ENCODE measurements at places on chromosomes 16 and 17.

DNA sequence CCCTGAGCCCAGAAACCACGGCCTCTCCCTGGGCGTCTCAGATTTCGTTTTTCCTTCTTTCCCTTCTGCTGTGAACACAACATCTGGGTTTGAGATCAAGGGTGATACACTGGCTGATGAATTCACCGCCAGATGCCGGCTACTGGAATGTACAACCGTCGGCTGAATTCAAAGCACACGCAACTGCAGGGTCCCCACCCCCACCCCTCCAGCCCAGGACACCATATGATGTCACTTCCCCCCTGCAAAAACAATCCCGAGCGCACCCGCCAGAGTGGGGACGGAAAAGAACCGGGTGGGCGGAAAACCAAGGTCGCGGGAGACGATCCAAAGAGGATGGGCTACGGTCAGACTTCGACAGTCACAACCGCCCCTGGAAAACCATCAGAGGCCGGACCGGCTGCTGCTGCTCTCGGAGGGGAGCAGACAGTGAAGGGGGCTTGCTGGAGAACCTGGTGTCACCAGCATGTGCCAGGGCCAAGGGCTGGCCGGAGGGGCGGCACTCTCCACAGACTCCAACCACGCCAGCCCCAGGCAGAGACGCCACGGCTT, 23.3 kb downstream of the CEP295NL start:
- no peak for DNase-seq

DNA sequence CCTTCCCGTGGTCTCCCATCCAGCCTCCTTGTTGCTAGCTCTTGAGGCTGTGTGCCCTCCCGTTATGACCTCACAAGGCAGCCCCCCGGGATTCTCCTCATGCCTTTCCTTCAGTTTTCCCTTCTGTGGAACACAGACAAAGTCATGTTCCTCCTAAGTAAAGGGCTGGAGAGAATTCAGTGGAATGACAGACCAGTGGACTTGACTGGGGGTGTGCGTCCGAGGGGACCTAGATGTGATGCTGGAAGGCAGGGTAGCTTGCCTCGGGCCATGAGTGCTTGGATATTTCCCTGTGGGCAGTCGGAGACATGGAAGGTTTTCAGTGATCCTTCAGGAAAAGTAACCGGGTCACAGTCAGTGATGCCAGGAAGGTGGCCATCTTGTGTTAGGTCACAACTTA, 240.9 kb downstream of the CCDC182 start:
- DNase-seq = no peak

GRCh38 chr17:64080174-64080618, 49.7 kb downstream of the ERN1 start:
- no peak for DNase-seq

- no peak for DNase-seq
These were observed 129.4 kb upstream of the SEC14L1 start for GRCh38 chr17:77011173-77012011.

DNA sequence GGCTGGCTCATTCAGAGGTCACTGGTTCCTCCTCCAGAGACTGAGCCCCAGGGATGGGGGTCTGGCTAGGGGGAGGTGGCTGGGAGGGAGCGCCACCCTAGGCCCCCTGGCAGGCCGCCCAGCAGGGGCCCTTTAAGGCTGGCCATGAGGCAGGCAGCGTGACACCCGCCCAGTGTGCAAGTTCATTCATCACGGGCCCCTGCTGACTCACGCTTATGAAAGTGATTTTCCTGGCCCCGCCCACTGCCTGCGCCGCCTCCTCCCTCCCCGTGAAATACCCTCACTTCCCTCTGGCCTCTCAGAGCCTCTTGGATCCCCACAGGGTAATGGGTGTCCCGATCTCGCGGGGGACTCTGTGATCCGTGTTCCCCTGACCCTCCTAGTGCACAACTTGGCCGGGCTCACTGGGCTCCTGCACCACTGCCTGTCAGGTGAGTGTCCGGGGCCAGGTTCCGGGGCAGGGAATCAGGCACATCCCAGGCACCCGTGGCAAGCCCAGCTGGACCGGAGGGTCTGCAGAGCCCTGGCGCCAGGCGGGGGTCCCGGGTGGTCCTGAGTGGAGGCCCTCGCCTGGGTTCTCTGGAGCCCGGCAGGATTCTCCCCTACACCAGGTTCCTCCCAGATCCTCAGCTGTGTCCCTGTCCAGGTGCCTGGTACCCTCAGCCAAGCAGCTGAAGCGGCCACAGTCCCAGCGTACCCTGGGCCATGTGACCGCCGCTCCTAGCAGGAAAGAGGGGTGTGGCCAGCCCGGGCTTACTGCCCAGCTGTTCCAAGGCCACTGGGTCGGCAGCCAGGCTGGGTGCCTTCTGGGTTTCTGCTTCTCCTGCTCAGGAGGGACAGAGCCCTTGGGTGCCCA, at the start of gene OSGIN1:
Gene OSGIN1 (plus strand): TSS at position 301 of the 856 bp plus-strand sequence. CDS start 4,432 bp downstream, outside the sequence.
- DNase-seq = peak; percentile 88

- no peak for DNase-seq
These were observed 7.3 kb upstream of the ALOX15 start for GRCh38 chr17:4648741-4649140.

GRCh38 chr16:81003610-81004460, 2.9 kb downstream of the CMC2 start:
- no peak for DNase-seq

- no peak for DNase-seq
These were observed 7.1 kb upstream of the PIEZO1 start for GRCh38 chr16:88792078-88792550.

DNA sequence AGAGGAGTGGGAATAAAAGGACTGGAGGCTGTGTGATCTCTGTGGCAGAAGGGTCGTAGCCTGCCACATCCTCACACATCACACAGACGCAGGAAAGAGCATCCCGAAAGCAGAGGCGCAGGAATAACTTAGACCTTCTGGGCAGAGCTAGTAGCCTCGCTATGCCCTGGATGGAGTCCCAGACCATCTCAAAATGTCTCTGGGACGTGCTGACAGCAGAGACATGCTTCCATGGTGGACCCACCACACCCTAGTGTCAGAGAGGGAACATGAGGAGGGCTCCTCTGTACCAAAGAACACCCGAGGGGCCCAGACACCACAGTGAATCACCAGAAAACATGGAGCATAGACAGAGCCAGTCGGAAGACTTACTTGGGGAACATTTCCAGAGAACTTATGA, 29.6 kb upstream of the FAAP100 start:
- DNase-seq = no peak

GRCh38 chr17:2075336-2076086, 20.6 kb downstream of the HIC1 start:
- peak; percentile 37 for DNase-seq

DNA sequence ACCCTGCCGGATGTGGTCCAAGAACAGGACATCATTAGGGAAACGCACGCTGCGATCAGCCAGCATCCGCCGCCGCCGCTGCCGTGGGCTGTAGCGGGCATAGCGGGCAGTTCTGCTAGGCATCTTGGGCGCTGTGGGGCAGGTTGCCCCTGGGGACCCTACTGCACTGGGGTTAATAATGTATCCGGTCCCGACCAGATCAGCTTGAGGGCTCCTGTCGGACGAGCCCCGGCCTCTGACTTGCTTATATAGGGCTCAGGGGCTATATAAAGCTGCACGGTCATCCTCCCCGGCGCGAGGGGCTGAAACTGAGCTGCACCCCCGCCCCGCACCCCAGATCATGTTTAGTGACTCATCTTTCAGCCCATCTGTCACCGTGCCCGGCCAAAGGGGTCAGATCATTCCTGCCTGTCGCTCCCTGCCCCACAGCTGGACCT, at the start of gene PPP1R27:
Gene PPP1R27 (minus strand): TSS at position 220 of the 437 bp plus-strand sequence. CDS start 97 bp downstream, at position 123.
- no peak for DNase-seq

DNA sequence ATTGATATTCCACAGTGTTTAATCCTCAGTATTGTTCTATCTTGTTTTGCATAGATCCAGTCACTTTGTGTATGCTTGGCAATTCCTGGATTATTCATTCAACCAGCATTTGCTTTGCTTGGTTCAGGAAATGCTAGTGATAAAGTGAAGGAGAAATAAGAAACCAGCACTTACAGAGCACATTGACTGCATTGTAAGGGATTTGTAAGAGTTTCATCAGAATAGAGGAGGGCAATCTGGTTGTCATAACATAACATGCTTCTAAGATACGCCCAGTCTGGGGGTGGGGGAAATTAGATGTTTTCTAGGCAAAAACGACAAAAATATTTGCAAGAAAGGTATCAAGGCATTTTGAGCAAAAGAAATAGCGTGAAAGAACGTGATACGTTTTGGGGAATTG, 40.4 kb downstream of the TNRC6A start:
- no peak for DNase-seq

DNA sequence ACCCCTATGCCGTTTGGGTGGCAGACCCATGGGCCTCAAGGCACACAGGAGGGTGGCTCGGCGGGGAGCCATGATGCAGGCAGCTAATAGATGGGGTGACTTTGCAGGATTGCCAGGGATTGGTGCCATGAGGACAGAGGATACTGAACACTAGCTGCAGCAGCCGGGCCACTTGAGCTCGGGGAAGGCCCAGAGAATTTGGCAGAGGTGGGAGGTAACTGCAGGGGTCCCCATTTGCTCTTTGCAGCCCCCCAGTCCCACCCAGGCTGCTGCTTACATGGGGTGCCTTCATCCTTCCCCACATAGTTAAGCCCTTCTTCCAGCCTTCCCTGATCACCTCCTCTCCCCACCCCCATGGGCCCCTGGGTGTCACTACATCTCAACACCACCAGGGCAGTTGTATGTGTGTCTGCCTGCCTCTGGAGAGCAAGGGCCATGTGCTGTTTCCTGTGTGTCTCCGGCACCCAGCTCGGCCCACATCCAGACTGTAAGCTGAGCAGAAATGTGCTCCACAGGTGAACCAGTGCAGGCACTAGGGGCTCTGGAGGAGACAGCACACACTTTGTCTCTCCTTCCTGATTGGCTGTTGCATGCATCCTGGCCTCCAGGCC, 52.0 kb downstream of the SREBF1 start:
- DNase-seq = no peak

DNA sequence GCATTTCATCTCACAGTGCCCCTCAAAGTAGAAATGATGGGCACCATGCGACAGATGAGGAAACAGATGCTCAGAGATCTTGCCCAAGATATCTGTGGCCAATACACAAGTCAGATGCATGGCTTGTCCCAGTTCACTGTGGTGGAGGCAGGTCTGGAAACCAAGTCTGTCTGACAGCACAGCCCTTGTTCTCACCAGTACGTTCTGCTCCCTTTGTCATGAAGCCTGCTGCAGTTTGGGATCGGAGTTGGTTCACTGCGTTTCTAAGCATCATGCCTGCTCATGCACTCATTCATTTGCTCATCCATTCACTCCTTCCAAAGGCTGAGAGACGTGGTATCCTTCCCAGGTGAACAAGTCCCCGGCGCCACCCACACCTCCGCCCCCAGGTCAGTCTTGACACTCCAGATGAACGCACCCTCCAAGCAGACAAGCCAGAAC, 27.2 kb upstream of the MEAK7 start:
- no peak for DNase-seq

- DNase-seq = no peak
These were observed 64.1 kb upstream of the CACNG4 start for GRCh38 chr17:66900126-66901010.

GRCh38 chr16:77599793-77600415, 122.4 kb upstream of the NUDT7 start:
- DNase-seq = peak; percentile 22

- DNase-seq = no peak
These were observed 148.6 kb downstream of the SHISA6 start for GRCh38 chr17:11389583-11389982.

DNA sequence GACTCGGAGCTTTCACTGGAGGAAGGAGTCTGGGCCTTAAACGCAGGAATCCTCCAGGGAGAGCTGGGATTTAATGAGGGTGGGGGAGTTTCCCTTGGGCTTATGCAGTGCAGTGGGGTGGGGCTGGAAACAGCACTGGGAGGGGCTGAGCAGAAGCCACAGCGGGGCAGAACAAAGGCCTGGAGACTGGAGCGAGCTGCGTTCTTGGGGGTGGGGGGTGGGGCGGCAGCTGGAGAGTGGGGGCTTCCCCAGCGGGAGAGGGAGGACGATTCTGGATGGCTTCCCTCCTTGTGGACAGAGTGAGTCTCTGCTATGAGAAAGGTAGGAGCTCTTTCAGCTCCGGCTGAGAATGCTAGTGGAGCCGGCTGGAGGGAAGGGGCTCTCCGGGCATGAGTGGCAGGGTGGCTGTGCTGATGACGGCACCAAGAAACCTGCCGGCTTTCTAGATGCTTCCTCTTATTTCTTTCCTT, 406.0 kb downstream of the SEC14L1 start:
- no peak for DNase-seq

DNA sequence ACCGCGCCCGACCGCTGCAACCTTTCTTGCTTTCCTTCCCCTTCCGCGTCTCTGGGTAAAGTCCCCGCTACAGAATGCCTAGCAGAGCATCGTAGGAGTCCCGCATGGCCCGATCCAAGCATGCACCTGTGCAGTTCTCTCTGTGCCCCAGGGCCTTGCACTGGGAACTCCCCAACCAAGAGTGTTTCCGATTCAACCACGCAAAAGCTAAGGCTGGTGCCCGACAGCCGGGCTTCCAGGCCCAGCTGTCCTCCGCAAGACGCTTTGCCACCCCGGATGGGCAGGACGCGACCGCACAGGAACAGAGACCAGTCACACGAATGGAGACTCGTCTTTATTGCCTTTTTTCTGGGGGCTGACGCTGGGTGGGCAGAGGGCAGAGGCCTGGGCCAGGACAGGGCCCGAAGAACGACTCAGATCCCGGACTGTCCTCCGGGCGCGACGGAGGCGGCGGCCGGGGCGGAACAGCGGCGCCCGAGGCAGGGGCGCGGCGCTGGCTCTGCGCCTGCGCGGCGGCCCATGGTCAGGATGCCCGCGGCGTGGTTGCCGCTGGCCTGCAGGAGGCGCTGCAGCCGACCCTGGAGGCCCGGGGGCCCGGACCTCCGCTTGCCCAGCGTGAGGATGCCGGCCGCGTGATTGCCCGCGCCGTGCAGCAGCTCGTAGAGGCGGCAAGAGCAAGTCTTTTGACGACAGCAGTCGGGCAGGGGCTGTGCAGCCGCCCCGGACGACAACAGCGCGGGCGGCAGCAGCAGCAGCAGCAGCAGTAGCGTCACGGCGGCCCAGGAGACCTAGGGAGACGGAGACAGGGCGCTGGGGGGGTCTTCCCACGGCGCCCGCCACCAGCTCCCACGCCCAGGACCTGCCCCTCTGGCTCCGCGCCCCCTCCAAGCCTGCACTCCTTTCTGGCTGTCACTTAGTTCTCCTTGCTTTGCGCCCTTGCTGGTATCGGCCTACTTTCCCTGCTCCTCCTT, 1.2 kb downstream of the HCRT start:
- DNase-seq = peak; percentile 95

- no peak for DNase-seq
These were observed 8.5 kb downstream of the TIMM22 start for GRCh38 chr17:1005361-1005946.

Data from GM10248 (cell line).